NB4 (cell line): ENCODE measurements at places on chromosomes 2 and 18.

- DNase-seq = no peak
These were observed 366.9 kb upstream of the HNRNPA3 start for GRCh38 chr2:176845718-176846117.

DNA sequence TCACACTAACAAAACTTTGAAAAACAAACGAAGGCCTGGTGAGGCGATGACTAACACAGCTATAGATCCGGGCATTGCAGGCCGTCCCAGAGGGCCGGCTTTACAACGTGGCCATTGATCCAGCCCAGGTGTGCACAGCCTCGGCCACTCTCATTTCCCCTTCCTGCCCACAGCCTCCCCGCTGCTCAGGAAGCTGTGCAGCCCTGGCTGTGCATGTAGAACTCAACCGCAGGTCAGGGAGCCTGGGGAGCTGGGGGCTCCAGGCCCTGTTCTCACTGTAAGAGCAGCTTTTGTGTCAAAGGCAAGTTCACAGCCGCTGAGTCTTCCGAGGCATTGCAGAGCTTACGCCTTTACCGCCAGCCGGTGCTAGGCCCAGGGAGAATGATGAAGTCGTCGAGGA lies 87.2 kb downstream of the LONRF2 start:
- peak; percentile 98 for DNase-seq

- no peak for DNase-seq
These were observed 149.3 kb downstream of the COL6A3 start for GRCh38 chr2:237264480-237265219.

DNA sequence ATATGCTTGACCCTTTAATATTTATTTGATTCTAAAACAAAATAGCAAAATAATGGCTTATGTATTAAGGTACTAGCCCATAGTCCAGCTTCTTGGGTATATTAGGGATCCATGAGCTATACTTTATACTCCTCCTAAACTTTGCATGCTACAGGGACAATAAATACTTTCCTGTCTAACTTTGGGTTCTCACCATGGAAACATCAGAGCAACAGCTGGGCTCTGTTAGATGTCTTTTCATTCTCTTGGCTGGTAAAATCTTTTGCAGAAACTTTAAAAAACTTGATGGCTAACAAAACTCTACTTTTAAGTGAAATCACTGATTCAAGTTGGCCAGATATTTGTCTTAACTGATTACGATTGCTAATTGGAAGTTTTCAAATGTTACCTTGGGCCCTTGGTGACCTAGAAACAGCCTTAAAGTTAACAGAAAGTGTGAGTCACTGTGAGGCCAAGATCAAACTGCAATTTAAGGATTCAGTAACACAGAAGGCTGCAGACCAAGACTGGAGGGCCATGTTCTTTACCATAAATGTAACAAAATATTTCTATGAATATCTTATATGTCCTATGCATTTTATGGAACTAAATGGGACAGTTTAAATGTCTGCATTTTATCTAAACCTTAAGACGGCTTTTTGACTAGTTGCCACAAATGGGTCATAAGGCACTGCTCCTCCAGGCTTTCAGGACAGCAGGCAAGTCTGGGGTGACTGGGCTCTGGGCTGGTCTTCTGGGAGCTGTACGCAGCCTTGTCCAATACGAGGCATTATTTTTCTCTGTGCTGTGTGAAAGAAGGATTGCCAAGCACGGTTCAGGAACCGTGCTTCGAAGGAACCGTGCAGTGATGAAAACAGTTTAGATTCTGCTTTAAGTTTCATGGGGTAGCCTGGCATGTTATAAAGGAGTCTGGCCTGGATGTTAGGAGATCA lies 188.5 kb downstream of the TPGS2 start:
- no peak for DNase-seq

GRCh38 chr2:51003345-51004192 lies 28.4 kb downstream of the NRXN1 start:
- DNase-seq = no peak

DNA sequence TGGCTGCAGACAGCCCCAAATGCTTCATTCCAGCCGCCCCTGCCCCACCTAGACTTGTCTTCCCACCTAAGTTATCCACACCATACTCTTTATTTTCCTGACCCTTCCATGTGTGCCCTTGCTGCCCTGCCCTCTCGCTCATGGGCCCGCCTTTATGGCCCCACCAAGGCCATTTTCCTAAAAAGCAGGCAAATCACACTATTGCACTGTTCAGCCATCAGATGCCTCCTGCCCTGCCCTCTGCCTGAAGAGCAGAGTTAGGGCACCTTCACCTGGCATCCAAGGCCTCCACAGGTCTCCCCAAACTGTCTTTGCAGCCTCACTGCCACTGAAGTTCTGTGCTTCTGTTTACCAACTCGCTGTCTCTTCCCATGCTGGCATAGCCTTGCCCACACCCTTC lies 496.7 kb downstream of the EIPR1 start:
- DNase-seq = no peak

DNA sequence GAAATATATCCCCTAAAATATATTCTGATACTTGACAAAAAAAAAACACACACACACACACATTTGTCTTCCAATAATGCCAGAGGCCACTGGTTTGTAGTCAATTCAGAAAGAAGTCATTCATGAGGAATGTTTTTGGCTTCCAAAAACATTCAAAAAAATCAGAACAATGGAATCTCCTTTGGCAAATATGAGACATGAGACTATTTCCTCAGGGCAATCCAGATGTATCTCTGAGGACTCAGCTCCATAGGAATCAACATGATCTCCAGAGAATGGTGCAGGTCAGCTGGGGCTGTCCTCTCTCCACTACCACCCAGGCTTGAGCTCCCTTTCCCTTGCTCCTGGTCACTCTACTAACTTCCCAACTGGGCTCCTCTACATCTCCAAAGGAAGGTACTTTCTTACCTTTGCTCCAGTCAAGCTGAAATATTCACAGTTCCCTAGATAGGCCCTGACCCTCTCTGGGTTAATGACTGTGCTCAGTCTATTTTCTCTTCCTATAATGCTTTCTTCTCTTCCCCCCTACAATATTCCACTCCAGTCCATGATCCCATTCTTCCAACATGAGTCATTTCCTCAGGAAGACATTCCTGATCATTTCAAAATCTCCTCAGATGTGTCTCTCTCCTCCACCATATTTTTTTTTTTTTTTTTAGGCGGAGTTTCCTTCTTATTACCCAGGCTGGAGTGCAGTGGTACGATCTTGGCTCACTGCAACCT lies 145.3 kb downstream of the C1D start:
- no peak for DNase-seq

GRCh38 chr2:121866789-121867188 lies 111.3 kb downstream of the TSN start:
- no peak for DNase-seq

GRCh38 chr2:212609479-212609878 lies 70.9 kb upstream of the ERBB4 start:
- no peak for DNase-seq

- DNase-seq = no peak
These were observed at the start of gene KCNE4 for GRCh38 chr2:223051693-223052289. Gene KCNE4 (plus strand): TSS chr2:223052190. CDS start chr2:223052831, 641 bp downstream.

- DNase-seq = no peak
These were observed 259.2 kb downstream of the NDUFA10 start for GRCh38 chr2:239765911-239766310.

DNA sequence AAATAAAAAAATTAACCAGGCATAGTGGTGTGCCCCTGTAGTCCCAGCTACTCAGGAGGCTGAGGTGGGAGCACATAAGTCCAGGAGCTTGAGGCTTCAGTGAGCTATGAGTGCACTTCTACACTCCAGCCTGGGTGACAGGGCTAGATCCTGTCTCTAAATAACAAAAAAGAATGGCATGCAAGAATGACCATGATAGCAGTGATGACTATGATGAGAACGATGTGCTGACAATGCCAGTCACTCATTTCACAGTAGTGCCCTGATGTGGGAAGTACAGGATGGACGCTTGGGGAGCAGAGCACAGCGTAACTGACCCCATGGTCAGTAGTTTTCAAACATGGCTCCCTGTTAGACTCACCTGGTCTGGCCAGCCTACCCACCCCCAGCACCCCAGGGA lies 139.1 kb downstream of the VAPA start:
- no peak for DNase-seq

- peak; percentile 88 for DNase-seq
These were observed 793 bp downstream of the NR4A2 start for GRCh38 chr2:156331572-156332283.

- no peak for DNase-seq
These were observed 199.2 kb upstream of the SMAD2 start for GRCh38 chr18:48129621-48130082.

- no peak for DNase-seq
These were observed 489.4 kb downstream of the LRP1B start for GRCh38 chr2:141641462-141641861.

DNA sequence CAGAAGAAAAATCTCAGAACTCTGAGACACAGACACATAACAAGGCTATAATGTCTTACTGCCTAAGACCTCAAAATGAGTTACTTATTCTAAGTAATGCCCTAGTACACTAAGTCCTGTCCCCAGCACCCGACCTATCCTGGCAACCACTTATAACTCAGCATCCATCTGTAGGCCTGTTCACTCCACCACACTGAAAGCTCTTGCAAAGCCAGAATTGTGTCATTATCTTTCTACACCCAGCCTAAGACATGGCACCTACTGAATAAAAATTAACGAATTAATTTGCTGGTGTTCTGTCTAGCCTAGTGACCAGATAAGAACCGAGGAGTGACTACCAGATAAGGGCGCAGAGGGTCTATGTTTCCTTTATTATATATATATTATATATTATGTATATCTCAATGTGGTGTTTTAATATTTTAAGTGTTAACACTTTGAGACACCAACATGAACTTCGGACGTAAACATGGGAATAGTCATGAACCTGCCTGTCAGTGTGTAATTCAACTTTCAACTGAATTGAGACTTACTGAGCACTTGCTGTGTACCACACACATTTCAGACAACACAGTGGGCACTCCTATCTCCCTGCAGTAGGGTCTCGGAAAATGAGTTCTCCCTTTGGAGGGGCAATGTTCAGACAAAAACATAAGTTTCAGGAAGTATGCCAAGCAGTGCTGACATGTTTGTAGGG lies 27.7 kb downstream of the TMEM131 start:
- DNase-seq = no peak

GRCh38 chr2:241598487-241598886 lies 38.5 kb downstream of the THAP4 start:
- DNase-seq = no peak

- DNase-seq = no peak
These were observed 101.3 kb upstream of the BCL2L11 start for GRCh38 chr2:111019381-111019780.

DNA sequence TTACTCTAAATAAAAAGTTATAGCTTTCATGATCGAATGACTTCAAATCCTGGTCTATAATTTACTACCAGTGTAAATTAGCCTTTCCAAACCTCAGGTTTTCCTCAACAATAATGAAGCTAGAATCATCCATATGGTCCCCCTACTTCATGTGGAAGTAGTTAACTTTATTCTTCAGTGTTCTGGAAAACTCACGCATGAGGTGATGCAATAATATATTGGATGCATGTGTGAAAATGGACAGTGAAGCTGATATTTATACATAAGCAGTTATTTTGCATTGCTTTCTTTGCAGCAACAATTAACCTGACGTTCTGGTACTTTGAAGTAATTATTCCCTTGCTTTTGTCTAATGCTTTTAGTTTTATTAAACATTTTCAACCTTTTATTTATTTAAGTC lies 18.6 kb upstream of the UNC80 start:
- DNase-seq = no peak

DNA sequence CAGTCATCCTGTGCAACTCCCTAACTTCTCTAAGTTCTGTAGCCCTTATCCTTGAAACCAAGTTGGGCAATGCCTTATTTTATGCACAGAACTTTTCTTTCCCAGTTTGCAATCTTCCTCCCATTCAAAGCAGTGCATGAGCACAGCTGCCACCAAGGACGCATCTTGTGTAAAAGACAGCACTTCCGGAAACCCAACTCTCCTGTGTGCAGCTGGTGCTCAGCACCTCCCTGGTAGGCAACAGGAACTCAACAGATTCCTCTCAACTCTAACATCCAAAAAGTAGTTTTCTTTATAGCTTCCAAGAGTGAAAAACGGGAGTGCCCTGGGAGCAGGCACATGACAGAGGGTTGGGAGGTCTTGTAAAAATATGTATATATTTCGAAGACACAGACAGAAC lies 2.2 kb downstream of the TMEM18 start:
- no peak for DNase-seq

GRCh38 chr2:37616677-37617005 lies 54.8 kb downstream of the CDC42EP3 start:
- DNase-seq = no peak

GRCh38 chr18:47150824-47151366 lies 595 bp upstream of the HDHD2 start:
- DNase-seq = no peak

GRCh38 chr18:75405351-75405750 lies 22.2 kb downstream of the SMIM21 start:
- no peak for DNase-seq

DNA sequence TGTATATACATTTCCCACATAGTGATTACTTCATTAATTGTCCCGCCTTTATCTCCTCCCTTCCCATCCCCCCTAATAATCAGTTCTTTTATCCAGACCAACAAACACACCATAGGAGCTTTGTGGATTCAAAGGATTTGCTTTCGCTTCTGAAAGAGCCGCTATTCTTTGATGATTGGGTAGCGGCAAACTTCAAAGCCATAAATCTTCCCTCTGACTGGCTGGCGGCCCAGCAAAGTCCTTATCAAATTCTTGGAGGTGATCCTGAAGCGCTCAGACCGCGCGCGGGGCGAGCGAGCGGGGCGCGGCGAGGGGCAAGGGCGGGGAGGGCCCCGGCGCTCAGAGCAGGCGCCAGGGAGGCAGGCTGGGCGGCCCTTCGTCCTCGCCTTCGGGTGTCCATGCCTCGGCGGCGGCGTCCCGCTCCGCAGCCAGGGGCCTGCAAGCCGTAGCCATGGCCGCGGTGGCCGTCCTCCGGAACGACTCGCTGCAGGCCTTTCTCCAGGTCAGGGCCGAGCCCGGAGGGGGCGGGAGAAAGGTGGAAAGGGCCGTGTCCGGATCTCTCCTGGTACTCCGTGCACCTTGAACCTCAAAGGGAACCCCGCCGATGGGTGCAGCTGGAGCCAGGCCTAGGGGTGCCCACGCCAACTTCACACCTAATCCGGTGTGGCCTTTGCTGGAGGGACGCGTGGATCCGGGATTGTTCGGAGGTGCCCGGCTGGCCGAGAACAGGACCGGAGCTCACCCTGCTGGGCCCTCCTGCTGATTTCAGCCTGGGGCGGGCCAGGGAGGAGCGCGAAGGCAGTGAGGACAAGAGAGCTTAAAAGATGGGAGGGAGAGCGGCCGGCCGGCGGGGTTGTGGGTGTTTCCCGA lies at the start of gene SP5:
Gene SP5 (plus strand): TSS at position 276 of the 870 bp plus-strand sequence. CDS start 176 bp downstream, at position 452.
- peak; percentile 70 for DNase-seq

- peak; percentile 5 for DNase-seq
These were observed 319.2 kb downstream of the GULP1 start for GRCh38 chr2:188610827-188611226.

GRCh38 chr2:101173707-101174295 lies 22.6 kb upstream of the TBC1D8 start:
- DNase-seq = peak; percentile 42

DNA sequence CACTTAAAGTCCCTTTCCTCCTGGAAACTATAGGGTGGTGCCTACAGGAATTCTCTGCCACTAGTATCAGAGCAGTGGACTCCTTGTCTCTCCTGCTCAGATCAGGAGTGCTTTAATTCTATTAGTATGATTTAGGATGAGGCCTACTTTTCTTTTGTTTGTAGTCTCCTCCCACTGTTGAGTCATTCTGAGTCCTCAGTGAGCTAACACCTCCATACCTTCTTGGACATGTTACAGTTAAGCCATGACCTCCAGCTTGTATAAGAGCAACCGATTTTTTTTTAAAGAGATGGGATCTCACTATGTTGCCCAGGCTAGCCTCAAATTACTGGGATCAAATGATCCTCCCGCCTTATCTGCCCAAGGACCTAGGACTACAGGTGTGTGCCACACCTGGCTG lies 48.7 kb upstream of the OTOF start:
- DNase-seq = no peak
